Right cardiac atrium (tissue), 5 donors: ENCODE measurements at places on chromosomes 6 and 20.

DNA sequence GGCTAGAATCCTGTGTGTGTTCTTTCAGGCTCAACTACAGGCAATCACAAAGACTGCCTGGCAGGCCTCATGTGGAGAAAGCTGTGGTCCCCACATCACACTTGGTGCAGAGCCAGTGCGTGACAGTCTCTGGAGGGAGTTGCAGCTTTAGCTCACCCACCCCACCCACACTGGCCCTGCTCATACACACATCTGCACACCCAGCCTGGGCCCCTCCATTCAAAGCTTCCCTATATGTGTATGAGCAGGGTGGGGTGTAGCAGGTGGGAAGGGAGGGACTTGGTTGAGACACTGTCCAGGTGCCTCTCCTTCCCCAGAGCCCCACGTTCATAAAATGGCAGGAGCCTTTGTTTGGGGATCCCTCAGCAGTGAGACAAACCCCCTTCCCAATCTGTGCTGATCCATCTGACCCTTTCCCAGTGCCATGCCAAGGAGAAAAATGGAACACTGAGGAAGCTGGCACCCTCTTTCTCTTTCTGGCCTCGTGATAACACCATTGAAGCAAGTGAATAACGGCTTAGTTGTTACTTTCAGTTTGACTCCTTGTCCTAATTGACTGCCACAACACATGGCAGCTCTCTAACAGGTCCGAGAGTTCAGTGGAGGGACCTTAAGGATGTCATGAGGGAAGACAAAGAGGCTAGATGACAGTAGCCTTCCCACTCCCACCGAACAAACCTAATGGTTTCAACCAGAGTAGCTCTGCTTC is 53.8 kb upstream of the NRSN1 start:
- no peak for DNase-seq

DNA sequence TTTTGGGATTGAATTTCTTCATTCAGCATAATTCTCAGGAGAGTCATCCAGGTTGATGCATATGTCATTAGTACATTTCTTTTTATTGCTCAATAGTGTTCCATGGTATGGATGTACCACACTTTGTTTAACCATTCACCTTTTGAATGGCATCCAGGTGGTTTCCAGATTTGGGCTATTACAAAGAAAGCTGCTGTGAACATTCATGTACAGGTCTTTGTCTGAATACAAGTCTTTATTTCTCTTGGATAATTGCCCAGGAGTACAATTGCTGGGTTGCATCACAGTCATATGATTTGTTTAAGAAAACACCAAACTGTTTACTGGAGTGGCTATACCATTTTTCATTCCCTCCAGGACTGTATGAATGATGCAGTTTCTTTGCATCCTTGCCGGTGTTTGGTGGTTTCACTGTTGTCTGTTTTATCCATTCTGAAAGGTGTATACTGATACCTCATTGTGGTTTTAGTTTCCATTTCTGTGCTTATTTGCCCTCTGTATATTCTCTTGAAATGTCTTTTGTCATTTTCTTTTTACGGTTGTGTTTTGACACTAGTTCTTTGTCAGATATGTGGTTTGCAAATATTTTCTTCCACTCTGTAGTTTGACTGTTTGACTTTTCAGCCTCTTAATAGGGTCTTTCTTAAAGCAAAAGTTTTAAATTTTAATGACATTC is 8.8 kb downstream of the CDKAL1 start:
- no peak for DNase-seq

- no peak for DNase-seq
Measured at GRCh38 chr6:122620428-122620827, 10.2 kb downstream of the PKIB start.

GRCh38 chr20:38894091-38894847 is 31.9 kb upstream of the FAM83D start:
- no peak for DNase-seq

- no peak for DNase-seq
Measured at GRCh38 chr6:123879749-123880148, 76.1 kb downstream of the NKAIN2 start.

DNA sequence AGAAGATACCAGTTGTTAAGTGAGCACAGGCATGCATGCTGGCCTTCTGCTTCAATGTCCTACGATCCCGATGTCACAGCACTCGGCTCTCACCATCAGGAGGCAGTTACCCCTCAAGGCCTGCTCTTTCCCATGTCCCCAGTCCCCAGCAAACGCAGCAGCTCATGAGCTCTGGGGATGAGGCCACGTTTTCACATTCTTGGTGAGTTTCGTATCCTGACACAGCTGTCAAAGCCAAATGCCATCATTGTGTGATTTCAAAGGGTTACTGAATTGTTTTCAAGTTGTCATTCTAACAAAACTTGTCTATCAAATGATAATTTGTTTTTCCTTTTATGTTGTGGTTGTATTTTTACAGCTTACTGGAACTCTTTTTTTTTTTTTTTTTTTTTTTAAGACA is 226.9 kb upstream of the KCNG1 start:
- DNase-seq: no peak

- DNase-seq: no peak
Measured at GRCh38 chr6:159438106-159438505, 254.9 kb downstream of the SOD2 start.

DNA sequence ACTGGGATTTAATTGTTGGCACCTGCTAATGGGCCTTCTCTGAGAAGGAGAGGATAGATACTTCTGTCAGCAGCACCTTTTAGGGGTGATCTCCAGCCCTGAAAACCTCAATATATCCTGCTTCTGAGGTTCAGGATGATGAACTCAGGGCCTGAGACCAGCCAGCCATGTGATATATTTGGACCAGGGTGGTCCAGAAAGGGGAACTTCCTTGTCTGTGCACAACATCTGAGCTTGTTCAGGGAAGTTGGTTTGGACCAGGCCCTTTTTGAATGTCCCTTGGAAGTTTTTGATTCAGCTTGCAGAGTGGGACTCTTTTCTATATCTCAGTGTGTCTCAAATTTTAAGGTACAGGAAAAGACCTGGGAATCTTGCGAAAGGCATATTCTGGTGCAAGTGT is 85.8 kb downstream of the GFRA4 start:
- DNase-seq: no peak

DNA sequence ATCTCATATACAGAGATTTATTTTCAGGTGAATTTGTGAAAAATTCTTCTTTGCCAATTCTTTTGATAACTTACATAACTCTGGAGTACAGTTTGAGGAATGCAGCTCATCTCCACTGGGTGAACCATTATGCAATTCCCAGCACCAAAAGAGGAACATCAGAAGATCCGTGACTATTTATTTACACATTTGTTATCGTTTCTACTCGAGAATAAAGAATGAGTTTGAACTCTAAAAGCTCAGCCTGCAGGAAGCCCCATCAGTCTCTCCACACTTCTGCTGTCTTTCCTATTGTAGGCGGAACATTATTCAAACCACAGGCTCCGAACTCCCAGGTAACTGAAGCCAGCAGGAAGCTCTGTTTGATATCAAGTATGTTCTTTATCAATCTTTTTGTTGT is 95.9 kb upstream of the IFNGR1 start:
- no peak for DNase-seq

GRCh38 chr6:105606831-105607463 is 204.1 kb upstream of the PREP start:
- no peak for DNase-seq

DNA sequence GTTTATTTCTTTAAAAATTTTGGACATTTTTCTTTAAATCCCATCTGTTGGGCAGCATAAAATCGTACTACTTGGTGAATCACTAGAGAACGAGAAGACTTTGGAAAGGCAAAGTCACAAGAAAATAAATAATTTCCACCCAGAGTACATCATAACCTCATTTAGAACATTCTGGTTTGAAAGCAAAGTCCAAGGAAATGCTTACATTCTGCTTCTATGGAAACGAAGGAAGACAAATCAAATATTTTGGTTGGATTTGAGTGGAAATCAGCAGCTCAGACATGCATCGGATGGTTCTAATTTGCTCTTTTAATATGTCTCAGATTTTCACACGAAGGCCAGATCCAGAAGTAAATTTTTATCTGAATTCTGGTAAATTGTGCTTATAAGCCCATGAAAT is 60.7 kb upstream of the LTV1 start:
- no peak for DNase-seq

DNA sequence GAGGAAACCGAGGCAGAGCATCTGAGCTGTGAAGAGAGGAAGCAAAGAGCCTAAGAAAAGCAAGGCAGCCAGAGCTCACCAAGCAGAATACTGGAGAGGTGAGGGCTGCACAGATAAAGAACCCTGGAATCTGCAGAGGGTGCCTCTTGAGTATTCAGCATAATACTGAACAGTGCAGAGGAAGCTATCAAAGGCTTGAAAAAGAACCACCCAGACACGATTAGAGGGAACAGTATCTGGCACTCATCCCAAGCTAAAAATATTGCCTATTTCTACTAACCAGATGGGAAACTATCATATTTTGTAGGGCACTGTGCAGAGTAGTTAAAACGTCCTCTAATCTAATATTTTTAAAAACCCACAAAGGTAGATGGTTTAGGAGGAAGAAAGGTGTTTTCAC is 41.8 kb upstream of the OPRM1 start:
- DNase-seq: no peak

DNA sequence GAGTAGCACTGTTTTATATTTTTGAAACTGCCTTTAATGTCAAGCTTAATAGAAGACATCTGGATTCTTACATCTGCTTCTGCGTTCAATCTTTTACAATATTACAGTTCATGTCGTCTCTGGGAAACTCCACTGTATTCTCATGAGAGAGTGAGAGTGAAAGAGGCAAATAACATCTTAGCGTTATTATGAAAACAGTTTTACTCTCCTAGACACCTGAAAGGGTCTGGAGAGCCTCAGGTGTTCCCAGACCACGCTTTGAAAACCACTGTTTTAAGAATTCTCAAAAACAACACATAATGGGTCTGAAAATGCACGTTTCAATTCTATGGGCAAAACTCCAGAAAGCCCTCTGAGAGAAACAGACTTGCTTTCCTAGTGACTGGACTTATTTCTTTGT is 63.3 kb downstream of the ARHGAP18 start:
- no peak for DNase-seq

DNA sequence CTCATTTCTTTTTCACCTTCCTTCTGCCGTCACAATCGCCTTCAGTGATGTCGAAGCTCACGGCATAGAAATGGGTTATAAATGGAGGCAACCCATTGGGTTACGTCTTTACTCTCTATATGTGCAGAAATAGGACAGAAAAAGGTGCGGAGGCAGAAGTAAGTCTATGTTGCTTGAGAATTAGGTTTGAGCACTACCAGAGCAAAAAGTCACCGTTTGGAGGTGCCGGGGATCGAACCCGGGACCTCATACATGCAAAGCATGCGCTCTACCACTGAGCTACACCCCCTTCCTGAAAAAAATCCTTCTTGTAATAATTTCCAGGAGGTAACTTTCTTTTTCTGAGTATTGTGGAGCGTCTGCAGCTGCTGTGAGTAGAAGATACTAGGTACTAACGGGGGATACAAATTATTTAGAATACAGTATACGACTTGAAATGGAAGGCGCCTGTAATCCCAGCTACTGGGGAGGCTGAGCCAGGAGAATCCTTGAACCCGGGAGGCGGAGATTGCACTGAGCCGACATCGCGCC is 134.2 kb downstream of the TRIM27 start:
- DNase-seq: no peak

GRCh38 chr20:1345030-1345755 is 16.3 kb upstream of the SDCBP2 start:
- no peak for DNase-seq

- DNase-seq: no peak
Measured at GRCh38 chr6:106858653-106859092, 115.9 kb downstream of the CD24 start.

DNA sequence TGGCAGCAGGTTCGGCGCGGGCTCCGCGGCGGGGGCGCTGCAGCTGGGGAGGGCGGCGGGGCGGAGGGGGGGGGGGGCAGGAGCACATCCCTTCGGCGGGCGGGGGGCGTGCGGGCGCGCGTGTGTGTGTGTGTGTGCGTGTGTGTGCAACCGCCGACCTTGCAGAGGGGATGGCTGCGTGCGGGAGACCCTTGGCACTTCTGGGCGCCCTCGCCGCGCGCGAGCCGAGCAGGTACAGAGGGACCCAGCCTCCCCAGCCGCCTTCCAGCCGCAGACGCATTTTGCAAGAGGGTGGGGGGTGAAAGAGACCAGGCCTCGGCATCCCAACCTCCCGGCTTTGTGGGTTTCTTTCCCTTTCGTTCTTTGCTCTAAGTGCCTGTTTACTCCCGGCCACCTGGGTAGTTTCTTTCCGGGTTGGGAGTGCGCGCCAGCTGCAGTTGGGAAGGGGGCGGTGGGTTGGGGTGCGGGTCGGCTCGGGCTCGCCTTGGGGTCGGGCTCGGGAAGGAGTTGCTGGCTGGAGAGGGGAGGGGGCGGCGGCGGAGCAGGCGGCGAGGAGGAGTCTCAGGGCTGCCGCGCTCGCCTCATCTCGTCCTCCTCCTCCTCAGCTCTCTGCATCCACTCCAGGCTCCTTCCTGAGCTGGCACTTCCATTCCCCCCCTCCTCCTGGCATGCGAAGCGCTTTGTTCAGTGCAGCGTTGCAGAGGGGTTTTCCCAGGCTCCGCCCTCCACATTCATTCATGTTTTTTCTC is 620 bp downstream of the HIVEP1 start:
- peak; percentile 86 for DNase-seq

- no peak for DNase-seq
Measured at GRCh38 chr20:46089167-46089416, 670 bp downstream of the NCOA5 start.

GRCh38 chr6:131004936-131005335 is 58.1 kb downstream of the EPB41L2 start:
- DNase-seq: no peak

GRCh38 chr6:2182251-2182650 is 63.2 kb downstream of the GMDS start:
- no peak for DNase-seq

GRCh38 chr20:60937585-60937984 is 314.5 kb upstream of the CDH4 start:
- DNase-seq: no peak

GRCh38 chr20:19784511-19785172 is 26.6 kb downstream of the RIN2 start:
- peak; percentile 75 for DNase-seq

GRCh38 chr6:11423072-11423471 is 114.5 kb upstream of the TMEM170B start:
- DNase-seq: no peak

DNA sequence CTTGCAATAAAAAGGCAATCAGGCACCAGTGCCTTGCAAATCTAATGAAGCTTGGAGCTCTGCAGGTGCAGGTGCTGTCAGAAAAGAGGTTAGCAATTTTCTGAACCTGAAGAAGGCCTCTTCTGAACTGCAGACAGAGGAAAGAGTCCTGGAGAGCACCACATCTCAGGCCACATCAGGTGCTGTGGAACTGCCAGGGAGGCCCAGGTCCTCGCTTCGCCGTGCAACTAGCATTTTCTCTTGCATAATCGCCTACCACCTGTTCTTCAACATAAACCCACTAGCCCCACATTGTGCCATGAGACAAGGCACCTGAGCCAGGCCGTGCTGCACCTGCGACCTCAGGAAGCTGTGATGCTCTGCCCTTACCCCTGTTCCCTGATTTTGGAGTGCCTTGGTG is 187.6 kb downstream of the DTNBP1 start:
- no peak for DNase-seq

DNA sequence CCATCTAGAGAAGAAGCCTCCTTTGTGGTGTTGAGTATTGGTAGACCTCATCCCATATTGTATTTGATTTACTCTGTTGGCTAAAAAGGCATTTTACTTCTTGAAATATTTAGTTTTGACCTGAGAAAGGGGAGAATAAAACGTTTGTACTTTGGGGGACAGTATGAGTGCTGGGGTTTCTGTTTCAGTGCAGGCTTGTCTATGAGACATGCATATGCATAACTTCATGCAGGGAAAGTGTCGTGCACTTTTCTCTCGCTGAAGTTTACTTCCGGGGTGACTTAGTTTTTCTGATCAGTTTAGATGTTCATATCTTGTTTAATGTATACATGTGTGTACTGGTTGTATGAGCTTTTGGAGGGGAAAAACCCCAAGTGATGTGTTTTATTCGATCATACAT is 59.5 kb downstream of the UTRN start:
- DNase-seq: no peak
